Nucleus accumbens (tissue), 56 donors: ENCODE measurements at places on chromosomes 12 and 14.

- no peak for DNase-seq
Observed at GRCh38 chr12:111488271-111488670, 82.5 kb downstream of the SH2B3 start.

GRCh38 chr14:97253756-97254155 lies 456.6 kb downstream of the VRK1 start:
- no peak for DNase-seq

DNA sequence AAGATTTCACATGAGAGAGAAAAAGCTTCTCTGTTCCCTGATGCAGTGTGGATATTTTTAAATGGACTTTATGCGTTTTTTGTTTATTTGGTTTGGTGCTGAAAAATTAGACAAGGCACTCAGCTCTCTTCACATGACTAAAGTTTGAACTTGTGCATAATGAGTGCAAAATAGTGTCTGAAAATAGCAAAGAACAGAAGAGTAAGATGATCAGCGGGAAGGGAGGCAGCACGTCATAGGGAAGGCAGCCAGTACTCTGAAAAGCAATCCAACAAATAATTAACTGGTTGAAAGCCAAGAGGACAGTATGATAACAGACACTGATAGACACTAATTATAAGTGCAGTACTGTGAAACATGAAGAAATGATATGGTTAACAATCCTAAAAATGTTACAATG lies 46.6 kb upstream of the CDKN3 start:
- DNase-seq, result no peak

GRCh38 chr12:11879306-11879705 lies 191.4 kb upstream of the BCL2L14 start:
- no peak for DNase-seq

- no peak for DNase-seq
Observed at GRCh38 chr14:65164068-65164824, 61.9 kb upstream of the MAX start.

- DNase-seq, result no peak
Observed at GRCh38 chr12:25155022-25155576, 39.9 kb downstream of the DNAI7 start.

DNA sequence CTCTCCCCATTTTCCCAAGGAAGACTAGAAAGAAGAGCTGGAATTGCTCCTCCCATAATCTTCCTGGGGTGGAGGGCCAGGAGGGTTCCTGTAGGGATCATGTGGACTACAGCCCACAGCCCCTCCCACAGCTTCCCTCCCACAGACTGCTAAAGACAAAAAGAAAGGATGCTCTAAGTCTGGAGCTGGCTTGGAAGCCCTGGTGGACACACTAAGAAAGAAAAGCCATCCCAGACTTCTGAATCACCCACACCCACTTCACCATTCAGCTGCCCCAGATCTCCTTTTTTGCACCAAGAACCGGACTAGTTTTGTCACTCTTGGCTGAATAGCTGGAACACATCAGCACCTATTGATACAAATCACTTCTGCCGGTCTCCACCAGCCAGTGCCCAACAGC lies 56.8 kb upstream of the PLXNC1 start:
- DNase-seq, result no peak

GRCh38 chr12:25241167-25242020 lies 9.3 kb downstream of the KRAS start:
- DNase-seq, result no peak

DNA sequence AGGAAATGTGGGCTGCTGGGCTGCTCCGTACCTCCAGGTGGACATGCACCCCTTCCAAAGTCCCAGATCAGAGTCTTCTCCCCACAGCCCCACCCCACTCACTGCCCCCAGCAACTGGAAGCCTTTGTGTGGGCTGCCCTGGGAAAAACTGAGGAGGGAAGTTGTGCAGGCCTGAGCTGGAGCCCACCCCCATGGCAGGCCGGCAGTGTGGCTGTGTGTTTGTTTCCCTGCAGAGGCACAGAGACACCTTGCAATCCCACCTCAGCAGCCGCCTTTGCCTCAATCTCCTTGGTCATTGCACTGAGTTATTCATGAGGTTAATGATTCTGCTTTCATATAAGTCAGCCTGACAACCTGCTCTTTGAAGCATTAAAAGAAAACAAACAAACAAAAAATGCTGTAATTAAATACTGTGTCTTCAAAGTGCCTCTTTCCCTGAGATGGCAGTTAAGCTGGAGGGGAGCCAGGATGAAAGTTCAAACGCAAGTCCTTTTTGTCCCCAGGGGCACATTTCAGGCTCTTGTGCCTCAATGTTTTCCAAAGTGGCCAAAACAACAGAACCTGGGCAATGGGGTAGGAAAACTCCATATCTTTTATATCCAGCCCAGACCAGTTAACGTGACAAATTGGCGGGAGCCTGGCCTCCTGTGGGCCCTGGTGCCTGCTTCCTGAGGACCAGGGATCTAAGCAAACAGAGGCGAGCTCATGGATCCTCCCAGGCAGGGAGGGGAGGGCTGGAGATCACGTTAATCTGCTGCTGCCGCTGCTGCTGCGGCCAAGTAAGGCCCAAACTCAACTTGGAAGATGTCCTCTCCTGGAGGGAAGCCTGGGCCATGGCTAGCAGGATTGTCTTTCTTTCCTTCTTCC lies 51.9 kb upstream of the TSPAN11 start:
- no peak for DNase-seq

DNA sequence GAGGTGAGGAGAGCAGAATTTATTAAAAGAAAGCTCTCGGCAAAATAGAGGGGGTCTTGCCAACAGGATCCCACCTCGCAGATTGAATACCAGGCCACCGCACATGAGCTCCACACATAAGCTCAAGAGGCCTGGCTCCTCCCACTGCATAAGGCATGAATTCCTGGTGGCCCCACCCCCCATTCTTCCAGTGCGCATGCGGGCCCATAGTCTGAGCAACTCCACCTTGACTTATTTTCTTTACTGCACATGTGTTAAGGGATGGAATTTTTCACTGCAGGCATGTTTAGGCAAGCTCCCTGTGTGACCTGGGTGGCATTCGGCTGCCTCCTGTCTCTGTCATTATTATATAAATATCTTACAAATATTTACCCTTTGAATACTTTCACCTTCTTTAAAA lies 412.5 kb downstream of the RMST start:
- no peak for DNase-seq

DNA sequence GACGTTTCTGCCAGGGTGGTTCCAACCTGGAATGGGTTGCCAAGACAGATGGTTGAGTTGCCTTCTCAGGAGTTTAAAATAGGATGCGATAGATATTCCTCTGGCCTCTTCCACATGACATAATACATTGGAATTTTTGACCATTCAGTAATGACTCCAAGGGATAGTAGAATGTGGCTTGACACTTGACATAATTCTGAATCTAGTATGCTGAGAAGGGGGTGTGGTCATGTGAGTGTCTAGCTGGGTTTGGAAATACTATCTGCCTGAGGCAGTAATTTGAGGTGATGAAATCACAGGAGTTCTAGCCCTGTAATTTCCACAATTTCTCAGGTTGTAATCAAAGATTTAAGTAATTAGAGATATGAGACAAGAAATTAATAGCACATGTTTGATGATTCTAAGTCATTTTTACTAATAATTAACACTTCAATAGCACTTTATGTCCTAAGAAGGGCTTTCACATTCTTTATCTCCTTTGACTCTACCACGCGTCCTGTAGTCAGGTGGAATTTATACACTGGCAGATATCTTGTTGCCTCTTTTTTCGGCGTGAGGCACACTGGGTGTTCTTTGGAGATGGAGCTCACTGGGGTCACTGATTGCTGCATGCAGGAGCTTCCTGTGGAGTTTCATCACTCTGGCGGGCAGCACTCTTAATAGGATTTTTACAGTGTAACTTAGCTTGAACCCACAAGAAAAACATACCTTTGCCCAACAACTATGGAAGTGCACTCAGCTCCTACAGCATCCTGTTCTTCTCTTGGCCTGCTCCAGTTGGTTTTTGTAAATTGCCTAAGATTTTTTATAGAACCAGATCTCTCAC lies 3.2 kb upstream of the AMIGO2 start:
- DNase-seq, result no peak

GRCh38 chr12:115260762-115261675 lies 577.0 kb upstream of the TBX3 start:
- no peak for DNase-seq

GRCh38 chr12:123444092-123445026 lies 7.9 kb upstream of the RILPL2 start:
- DNase-seq, result no peak

DNA sequence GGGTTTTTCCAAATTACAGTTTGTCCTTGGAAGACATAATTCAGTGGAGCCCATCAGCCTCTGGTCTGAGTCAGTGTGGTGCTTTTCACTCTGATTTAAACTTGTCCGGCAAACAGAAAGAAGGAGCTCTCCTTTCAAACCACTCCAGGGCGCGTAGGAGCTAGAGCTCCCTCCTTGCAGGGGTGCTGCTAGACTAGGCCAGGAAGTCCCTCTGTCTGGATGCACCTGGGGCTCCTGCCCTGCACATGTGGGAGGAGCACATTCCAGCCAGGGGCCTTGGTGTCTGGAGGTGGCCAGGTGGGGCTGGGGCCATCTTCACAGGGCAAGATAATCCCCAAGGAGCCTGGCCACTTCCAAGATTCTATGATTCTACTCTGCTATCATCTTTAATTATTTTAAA lies 3.1 kb downstream of the SERPINA3 start:
- no peak for DNase-seq

DNA sequence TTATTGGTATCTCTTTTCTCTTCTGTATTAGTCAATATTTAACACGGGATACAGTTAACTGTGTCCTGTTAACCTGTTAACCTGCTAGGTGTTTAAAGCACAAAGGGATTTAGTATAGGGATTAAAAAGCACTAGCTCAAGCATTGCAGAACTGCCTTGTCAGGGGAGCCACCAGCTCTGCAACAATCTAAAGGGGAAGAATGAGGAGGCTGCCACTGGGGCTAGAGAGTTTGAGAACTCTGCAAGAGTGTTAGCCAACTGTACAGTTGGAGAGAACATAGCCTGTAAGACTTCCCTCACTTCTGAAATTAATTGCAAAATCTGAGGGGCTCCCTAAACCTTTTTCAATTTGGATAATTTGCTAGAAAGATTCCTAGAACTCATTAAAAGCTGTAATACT lies 6.5 kb upstream of the VRK1 start:
- DNase-seq, result no peak

GRCh38 chr12:113897406-113897805 lies 68.7 kb downstream of the RBM19 start:
- DNase-seq, result no peak

- no peak for DNase-seq
Observed at GRCh38 chr14:78970677-78971076, 800.5 kb downstream of the NRXN3 start.

GRCh38 chr12:106080791-106081170 lies 58.0 kb downstream of the NUAK1 start:
- no peak for DNase-seq
